ENCODE measurements at places on chromosomes 3 and 15.

DNA sequence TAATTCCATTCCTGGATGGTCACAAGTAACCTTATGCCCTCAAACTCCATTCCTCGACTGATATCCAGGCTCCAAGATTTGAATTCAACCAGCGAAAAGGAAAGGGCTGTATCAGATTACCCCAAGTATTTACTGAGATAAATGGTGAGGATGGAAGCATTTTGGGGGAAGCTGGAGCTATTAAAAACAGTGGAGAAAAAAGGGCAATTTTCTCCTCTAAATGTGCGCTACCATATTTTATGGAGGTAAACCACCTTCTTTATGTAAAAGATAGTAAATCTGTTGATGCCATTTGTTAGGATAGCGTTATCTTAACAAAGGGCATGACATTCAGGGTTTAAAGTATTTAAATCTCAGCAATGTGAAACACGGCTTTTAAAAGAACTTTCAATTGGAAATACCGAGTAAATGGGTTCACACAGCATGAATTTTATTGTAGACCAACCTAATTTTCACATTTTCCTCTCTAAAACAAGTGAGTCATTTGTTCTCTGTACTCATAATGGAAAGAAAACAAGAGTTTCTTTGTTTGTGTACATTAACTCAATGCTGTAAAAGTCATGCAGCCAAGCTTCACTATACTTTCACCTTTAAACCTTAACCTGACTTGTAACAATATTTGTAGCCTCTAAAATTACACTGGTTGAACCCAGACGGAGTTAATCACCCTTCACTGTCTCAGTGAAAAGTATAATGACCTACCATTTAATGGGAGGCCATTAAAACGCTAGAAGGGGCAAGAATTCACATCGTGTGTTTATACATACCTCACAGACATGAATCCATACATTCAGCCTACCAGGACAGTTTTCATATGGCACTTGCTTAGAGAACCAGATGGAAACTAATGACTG lies 773.4 kb downstream of the ROBO1 start:
- DNase-seq = no peak

- no peak for DNase-seq
Measured at GRCh38 chr3:150216041-150216811, 191.9 kb upstream of the TSC22D2 start.

DNA sequence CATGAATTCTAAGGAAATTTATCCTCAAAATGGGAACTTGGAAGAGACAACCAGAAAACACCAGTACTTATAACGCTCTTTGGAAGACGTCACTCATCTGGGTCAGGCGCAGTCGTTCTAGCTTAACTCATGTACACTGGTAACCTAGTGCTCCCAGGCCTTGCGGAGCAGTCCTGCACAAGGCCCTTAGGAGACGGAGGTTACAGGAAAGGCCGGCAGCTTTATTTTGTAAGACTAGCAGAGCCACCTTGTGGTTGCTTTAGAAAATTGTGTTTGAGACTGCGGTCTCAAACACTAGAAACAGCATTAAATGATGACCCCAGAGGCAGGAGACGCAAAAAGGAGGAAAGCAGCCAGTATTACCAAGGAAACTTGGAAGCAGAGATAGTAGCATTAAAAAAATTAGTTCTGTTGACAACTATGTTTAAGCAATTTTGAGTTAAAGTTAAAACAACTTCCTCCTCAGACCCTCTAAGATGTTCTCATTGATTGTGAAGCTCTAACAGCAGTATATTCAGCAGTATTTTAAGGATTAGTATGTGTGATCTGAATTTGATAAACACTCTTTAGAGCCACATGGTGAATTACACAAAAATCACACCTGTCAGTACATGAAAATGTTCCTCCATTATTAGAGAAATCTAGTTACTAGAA lies 141.9 kb upstream of the C2CD4B start:
- DNase-seq = no peak

- DNase-seq = no peak
Measured at GRCh38 chr3:14230729-14231128, 52.1 kb downstream of the LSM3 start.

DNA sequence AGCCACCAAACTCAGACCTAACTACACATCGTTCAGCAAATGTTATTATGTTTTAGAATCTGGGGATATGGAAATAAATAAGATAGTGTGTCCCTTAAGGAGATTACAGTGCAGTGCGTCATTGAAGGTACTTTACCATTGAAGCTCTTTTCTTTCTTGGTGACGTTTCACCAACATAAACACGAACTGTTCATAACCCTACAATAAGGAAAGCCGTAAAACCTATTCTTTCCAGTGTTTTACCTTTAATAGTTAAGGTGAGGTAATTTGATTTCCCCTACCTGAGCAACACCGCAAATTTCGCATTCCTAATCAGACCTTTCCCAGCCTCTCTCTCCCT lies 826 bp downstream of the CCDC66 start:
- DNase-seq = no peak

GRCh38 chr3:15659254-15659975 lies 57.9 kb downstream of the BTD start:
- DNase-seq = no peak

DNA sequence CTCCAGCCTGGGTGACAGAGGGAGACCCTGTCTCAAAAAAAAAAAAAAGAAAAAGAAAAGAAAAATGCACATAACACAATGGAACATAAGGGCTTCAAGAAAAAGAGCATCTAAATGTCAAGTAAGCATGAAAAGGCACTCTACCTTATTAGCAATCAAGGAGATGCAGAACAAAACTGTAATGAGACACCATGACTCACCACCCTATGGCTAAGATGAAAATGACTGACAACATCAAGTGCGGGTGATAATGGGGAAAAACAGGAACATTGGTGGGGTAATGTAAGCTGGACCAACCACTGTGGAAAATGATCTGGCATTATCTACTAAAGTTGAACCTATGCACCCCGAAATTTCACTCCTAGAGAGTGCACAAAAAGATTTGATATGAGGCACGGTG lies 19.6 kb upstream of the NSMCE3 start:
- DNase-seq = no peak

DNA sequence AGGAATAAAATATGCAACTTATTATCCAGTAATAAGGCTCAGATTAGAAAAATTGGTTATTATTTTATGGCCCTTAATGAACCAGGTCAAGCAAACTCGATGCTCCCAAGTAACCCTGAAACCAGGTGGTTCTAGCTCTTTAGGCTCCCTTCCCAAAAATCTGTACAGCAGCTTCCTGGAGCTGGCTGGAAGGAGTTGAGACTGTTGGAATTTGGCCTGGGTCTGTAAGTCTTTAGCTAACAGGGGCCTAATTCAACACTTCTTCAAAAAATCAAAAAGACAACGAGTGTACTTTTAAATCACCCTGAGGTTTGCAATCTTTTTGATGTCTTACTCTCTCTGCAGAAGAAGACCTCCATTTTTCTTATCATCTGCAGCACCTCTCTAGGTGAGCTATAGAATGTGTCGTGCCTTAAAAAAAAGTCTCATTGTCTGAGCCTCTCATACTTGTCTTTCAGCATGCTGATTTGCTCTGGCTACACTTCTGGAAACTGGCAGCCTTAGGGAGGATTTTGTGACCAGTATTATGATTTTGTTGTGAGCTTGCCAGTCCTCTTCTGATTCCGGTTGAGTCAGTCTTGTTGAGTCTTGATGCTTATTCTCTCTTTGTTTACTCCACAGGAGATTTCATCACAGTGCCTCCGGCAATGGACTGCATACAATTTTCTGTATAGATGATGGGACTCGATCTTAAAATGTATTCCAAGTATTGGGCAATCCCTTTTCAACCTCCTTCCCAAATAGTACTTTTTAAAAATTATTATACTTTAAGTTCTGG lies 235.0 kb upstream of the KBTBD8 start:
- no peak for DNase-seq

- no peak for DNase-seq
Measured at GRCh38 chr15:76575274-76575673, 238.7 kb downstream of the ISL2 start.

Measured in stimulated activated naive CD4-positive, alpha-beta T cell treated with Interleukin-2 at 50 U/mL for 16 hours (primary cell).